Activated naive CD4-positive, alpha-beta T cell treated with anti-CD3 and anti-CD28 coated beads, Interleukin-2, amount 10 ng/mL, durations not matched to agents 7 days and 5 days (primary cell): ENCODE measurements at places on chromosomes 1 and 21.

DNA sequence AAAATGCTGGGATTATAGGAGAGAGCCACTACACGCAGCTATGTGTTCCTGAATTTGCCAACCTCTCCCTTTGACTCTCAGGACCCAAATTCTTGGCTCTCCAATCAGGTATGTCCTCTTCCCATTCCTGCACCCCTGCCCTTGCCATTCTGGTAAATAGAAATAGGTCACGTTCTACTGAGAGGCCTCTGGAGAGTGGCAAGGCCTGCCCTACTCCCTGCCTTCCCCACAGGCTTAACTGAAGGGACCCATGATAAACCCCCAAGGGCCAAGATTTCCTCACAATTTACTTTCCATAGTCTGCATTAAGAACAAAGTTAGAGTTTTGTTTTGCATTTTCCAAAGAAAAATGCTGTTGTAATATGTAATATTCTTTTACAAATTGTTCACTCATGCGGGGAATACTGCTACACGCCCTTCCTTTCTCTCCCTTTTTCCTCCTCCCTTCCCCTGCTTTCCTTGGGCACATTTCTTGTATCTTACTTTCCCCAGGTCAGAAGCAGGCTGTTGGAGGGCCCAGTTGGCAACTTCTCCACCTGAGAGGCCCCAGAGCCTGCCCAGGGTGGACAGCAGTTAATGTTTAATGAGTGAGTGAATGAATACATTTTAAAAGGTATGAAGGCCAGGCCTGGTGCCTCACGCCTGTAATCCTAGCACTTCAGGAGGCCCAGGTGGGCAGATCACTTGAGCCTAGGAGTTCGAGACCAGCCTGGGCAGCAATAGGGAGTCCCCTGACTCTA, 33.9 kb upstream of the PUM1 start:
- peaks cover 10% of the 10 kb centered on the region for H3K27me3 ChIP-seq
- H3K4me1 ChIP-seq = no peaks in the 10 kb centered on the region
- no peak for DNase-seq
- no peak overlapping the region for H3K27ac ChIP-seq

GRCh38 chr1:12296623-12297022, 66.8 kb downstream of the VPS13D start:
- DNase-seq = no peak
- H3K36me3 ChIP-seq = peaks cover 36% of the 10 kb centered on the region
- H3K27me3 ChIP-seq = no peaks in the 10 kb centered on the region
- no peak overlapping the region for H3K4me3 ChIP-seq
- peaks cover 25% of the 10 kb centered on the region for H3K4me1 ChIP-seq

GRCh38 chr1:234675572-234675971, 65.6 kb upstream of the IRF2BP2 start:
- no peaks in the 10 kb centered on the region for H3K36me3 ChIP-seq

DNA sequence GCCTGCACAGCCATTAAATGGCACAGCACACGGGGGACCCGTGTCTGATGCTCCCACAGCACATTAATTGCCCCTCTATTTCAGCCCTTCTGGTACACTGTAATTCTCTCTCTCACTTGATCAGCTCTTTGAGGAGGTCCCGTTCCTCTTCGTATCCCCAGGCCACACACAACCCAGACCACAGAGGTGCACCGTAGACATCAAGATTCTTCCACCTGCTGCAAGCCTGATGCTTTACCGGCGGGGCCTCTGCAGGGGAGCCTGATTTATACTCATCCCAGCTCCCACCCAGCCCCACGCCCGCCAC, 759 bp downstream of the SMYD3 start:
- peak overlapping the region; percentile 83 for H3K4me3 ChIP-seq
- peaks cover 32% of the 10 kb centered on the region for H3K4me1 ChIP-seq
- H3K27ac ChIP-seq = no peak overlapping the region
- H3K27me3 ChIP-seq = no peaks in the 10 kb centered on the region
- DNase-seq = no peak

DNA sequence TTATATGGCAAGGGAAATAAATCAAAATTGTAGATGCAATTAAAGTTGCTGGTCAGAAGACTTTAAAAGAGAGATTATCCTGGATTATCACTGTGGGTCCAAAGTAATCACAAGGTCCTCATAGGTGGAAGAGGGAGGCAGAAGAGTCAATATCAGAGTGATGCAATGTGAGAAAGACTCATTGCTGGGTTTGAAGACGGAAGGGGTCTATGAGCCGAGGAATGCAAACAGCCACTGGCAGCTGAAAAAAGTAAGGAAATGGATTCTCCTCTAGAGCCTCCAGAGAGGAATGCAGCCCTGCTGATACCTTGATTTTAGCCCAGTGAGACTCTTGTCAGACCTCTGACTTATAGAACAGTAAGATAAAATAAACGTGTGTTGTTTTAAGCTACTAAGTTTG, 59.8 kb upstream of the MUTYH start:
- H3K27me3 ChIP-seq = no peaks in the 10 kb centered on the region
- H3K27ac ChIP-seq = no peak overlapping the region
- H3K36me3 ChIP-seq = no peaks in the 10 kb centered on the region
- peaks cover under 1% of the 10 kb centered on the region for H3K4me1 ChIP-seq
- DNase-seq = no peak

GRCh38 chr1:210853276-210853675, 280.7 kb downstream of the KCNH1 start:
- H3K27ac ChIP-seq = no peak overlapping the region
- H3K4me1 ChIP-seq = no peaks in the 10 kb centered on the region
- H3K27me3 ChIP-seq = no peaks in the 10 kb centered on the region

DNA sequence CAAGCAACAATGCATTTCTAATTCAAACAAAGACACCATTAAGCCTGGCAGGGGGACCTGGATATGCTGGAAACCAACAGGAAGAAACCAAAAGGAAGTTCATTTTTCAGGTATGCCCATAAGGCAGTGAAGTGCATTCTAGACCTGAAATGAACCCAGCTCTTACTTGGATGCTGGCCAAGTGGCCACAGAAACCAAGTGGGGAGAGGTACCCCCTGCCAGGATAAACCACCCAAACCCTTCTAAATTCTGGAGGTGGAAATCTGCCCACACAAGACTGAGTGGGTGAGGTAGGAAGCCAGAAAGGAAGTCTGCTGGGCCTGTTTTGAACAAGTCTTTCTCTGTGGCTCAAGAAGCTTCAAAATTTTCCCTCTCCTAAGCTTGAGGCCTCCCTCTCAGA, 2.6 kb downstream of the CD5L start:
- H3K4me1 ChIP-seq = no peaks in the 10 kb centered on the region
- H3K27me3 ChIP-seq = no peaks in the 10 kb centered on the region
- no peak overlapping the region for H3K4me3 ChIP-seq
- no peaks in the 10 kb centered on the region for H3K36me3 ChIP-seq
- DNase-seq = no peak

DNA sequence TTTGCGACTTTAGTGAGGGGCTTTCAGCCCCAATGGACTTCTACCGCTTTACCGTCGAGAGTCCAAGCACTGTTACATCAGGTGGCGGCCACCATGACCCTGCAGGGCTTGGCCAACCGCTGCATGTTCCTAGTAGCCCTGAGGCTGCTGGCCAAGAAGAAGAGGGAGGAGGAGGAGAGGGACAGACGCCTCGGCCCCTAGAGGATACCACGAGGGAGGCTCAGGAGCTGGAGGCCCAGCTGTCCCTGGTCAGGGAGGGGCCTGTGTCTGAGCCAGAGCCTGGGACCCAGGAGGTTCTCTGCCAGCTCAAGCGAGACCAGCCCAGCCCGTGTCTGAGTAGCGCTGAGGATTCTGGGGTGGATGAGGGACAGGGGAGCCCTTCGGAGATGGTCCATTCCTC, 8.6 kb upstream of the SLC25A34 start:
- DNase-seq = no peak
- no peak overlapping the region for H3K27ac ChIP-seq
- no peaks in the 10 kb centered on the region for H3K4me1 ChIP-seq
- no peaks in the 10 kb centered on the region for H3K27me3 ChIP-seq

DNA sequence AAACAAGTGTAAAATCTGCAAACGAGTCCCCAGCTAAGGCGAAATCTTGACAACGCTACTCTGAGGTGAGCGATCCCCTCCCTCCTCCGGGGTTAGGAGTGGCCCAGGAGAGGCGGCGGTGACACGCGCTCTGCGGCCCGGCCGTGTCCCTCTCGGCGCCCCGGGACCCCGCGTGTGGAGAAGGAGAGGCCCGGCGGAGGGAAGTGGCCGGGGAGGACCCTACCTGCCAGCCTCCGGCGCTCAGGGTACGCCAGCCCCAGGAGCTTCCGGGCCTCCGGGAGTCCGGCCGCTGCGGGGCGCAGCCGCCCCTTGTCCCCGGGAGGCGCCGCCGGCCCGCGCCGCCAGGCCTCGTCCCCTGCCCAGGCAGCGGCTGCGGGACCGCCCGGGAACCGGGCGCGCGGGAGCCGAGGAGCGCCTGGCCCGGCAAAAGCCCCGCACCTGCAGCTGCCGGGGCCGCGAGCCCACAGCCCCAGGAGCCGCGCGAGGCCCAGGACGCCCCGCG, 543 bp downstream of the ABCB10 start:
- H3K27ac ChIP-seq = peak overlapping the region; percentile 97
- H3K4me1 ChIP-seq = peaks cover 42% of the 10 kb centered on the region
- peak; percentile 55 for DNase-seq
- peak overlapping the region; percentile 87 for H3K4me3 ChIP-seq
- peaks cover 12% of the 10 kb centered on the region for H3K36me3 ChIP-seq

- no peak overlapping the region for H3K4me3 ChIP-seq
- DNase-seq = no peak
- no peak overlapping the region for H3K27ac ChIP-seq
- H3K4me1 ChIP-seq = no peaks in the 10 kb centered on the region
- H3K27me3 ChIP-seq = no peaks in the 10 kb centered on the region
- H3K36me3 ChIP-seq = no peaks in the 10 kb centered on the region
Observed at GRCh38 chr1:34101151-34101550, 63.9 kb downstream of the CSMD2 start.

GRCh38 chr1:30664103-30664755, 59.2 kb downstream of the MATN1 start:
- H3K36me3 ChIP-seq = no peaks in the 10 kb centered on the region
- no peak overlapping the region for H3K4me3 ChIP-seq
- DNase-seq = no peak
- H3K4me1 ChIP-seq = no peaks in the 10 kb centered on the region
- H3K27me3 ChIP-seq = peaks cover 14% of the 10 kb centered on the region

- no peaks in the 10 kb centered on the region for H3K4me1 ChIP-seq
- no peaks in the 10 kb centered on the region for H3K36me3 ChIP-seq
- no peak for DNase-seq
- H3K27ac ChIP-seq = no peak overlapping the region
- no peaks in the 10 kb centered on the region for H3K27me3 ChIP-seq
Observed at GRCh38 chr1:171611306-171611705, 10.7 kb upstream of the MYOCOS start.

- H3K36me3 ChIP-seq = peaks cover 4% of the 10 kb centered on the region
- peaks cover 3% of the 10 kb centered on the region for H3K4me1 ChIP-seq
- DNase-seq = no peak
- no peak overlapping the region for H3K4me3 ChIP-seq
- no peak overlapping the region for H3K27ac ChIP-seq
Observed at GRCh38 chr1:217134857-217135568, 411.8 kb upstream of the ESRRG start.

DNA sequence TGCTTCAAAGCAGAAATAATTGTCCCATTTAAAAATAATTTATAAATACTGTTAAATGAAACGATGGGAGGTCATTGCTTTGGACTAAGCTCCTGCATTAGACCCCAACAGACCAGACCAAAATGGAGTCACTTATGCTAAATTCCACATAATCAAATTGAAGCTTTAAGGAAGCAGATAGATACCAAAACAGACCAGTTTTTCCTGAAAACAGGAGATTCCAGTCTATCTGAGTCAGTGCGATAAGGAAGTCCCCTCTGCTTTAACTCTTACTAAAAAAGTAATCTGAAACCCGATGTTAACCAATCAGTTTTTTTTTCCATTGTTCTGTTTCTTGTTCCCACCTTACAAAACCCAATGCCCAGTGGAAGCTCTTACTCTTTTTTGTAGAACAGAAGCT, 16.2 kb upstream of the DNASE2B start:
- no peaks in the 10 kb centered on the region for H3K36me3 ChIP-seq
- no peaks in the 10 kb centered on the region for H3K4me1 ChIP-seq
- no peak overlapping the region for H3K27ac ChIP-seq
- DNase-seq = no peak
- no peak overlapping the region for H3K4me3 ChIP-seq

- H3K27me3 ChIP-seq = peaks cover 54% of the 10 kb centered on the region
- peaks cover 2% of the 10 kb centered on the region for H3K36me3 ChIP-seq
- no peak for DNase-seq
Observed at GRCh38 chr1:16076031-16076864, 2.8 kb upstream of the FAM131C start.

GRCh38 chr1:143625886-143626285, 345.9 kb downstream of the FAM72C start:
- H3K36me3 ChIP-seq = no peaks in the 10 kb centered on the region
- no peaks in the 10 kb centered on the region for H3K4me1 ChIP-seq
- H3K27ac ChIP-seq = no peak overlapping the region
- no peak for DNase-seq

DNA sequence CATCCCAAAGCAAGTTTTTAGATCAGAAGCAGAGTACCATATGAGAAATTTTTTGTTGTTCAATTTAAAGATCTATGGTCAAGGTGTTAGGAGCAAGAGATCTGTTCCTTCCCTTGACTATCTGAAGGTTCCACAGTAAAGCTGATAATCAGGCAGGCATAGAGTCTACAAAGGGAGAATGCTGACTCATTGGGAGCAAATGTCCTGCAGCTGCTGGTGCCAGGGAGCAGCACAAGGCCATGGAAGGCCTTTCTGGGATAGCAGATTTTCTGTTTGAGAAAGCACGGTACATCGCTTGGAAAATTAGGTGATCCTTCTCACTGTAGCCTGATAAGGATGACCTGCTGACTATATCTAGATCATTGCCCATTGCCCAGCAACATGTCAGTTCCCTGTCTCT, 210.1 kb upstream of the C1orf87 start:
- H3K36me3 ChIP-seq = no peaks in the 10 kb centered on the region
- H3K27ac ChIP-seq = no peak overlapping the region

DNA sequence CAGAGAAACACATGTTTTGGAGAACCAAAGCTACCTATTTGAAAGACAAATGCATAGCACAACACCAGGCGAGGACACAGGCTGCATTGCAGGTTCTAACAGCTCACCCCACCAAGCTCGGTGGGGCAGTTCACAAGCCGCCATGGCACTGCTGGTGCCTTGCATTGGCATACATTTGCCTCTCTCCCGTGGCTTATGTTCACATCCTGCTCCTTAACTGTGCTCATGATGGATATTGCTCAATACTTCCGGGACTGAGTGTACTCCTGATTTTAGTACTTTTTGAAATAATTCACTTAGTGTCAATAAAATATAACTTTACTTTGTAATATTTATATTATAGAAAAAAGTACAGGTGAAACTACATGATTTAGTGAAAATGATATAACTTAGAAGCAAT, 1187.4 kb upstream of the NCAM2 start:
- no peak overlapping the region for H3K4me3 ChIP-seq
- H3K27me3 ChIP-seq = no peaks in the 10 kb centered on the region
- H3K36me3 ChIP-seq = no peaks in the 10 kb centered on the region

GRCh38 chr1:205495237-205495823, 9.1 kb upstream of the CDK18 start:
- no peak for DNase-seq
- no peaks in the 10 kb centered on the region for H3K36me3 ChIP-seq
- H3K4me3 ChIP-seq = no peak overlapping the region
- no peak overlapping the region for H3K27ac ChIP-seq
